ENCODE measurements at places on chromosomes 5 and 9.

GRCh38 chr5:52841114-52841513 is 53.4 kb downstream of the ITGA1 start:
- no peak for DNase-seq

- no peak for DNase-seq
Measured at GRCh38 chr5:6722015-6722414, 8.8 kb downstream of the TENT4A start.

- no peak for DNase-seq
Measured at GRCh38 chr9:15146268-15146700, 160.7 kb downstream of the TTC39B start.

GRCh38 chr5:34599471-34600117 is 56.5 kb upstream of the RAI14 start:
- no peak for DNase-seq

DNA sequence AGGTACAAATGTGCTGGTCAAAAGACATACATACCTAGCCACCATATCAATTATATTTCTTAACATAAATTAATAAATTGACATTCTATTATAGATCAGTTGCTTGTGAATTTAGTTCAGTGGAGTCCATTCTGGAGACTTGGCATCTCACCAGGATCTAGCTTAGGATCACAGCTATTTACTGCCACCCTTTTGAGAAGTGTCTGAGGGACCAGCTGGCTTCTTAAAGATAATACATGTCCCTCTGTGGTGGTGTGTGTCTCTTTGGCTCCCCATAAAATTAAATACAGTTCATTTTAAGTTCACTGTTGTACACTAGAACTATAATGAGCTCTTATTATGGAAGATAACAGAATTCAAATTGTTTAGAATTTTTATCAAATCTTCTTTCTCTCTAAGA is 290.7 kb downstream of the PRELID2 start:
- DNase-seq: no peak

DNA sequence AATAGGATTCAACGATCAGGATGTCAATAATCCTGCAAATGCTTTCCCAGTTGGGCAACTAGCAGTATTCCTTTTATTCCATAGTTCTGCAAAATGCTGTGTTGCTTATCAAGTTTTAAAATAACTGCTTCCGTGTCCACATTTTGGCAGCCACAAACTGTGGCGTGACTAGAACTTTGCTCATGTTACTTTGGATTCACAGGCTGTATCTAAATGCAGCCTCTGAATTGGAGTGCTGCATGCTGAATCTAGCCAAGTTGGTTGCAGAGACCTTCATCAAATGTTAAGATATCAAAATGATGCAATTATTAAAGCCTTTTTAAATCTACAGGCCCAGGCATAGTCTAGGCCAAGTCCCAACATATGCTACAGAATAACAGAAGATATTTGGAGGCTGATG is 249.2 kb downstream of the NR2F1-AS1 start:
- no peak for DNase-seq

GRCh38 chr5:111224561-111225345 is 569 bp downstream of the CAMK4 start:
- DNase-seq: peak; percentile 26

DNA sequence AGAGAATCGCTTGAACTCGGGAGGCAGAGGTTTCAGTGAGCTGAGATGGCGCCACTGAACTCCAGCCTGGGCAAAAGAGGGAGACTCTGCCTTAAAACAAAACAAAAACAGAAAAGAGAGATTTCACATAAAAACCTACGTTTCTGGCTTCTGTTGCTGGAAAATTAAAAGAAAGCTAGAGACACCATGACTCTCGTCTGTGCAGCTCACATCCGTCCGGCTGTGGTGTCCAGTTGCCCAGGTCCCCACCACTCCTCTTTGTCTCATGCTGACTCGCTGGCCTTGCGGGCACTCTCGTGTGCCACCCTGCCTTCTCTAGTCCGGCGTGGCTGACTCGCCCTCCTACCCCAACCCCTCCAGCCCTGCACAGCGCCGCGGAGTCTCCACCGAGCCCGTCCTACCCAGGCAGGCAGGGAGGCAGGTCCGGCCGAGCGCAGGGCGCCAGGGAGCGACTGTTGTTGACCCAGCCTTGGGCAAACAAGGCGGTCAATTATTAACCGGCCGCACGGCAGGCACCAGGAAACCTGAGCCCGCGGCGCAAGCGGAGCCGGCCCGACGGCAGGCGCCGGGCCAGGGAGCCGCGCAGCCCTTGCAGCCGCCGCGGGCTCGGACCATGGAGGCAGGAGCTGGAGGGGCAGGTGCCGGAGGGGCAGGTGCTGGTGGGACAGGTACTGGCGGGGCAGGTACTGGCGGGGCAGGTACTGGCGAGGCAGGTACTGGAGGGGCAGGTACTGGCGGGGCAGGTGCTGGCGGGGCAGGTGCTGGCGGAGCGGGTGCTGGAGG is at the start of gene PRRT1B:
TSS of gene PRRT1B (plus strand) at position 521 of the 783 bp plus-strand sequence. CDS start at position 614, 93 bp downstream.
- DNase-seq: no peak

DNA sequence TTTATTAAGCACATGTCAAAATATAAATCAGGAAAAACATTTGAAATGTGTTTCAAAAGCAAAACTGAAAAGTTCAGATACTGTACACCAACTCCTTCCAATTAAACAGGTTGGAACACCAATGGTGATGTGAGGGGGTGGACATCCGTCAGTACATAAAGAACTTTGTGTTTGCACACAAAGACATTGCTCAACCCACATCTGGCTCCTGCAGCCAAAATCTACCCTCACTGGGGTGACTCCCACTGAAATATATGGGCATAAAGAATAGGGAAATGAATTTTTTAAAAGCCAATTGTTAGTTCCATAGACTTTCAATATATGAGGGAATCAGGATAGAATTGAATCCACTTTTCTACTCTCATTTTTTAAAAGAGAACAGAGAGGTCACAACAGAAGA is 63.9 kb downstream of the MEGF9 start:
- DNase-seq: no peak

- DNase-seq: no peak
Measured at GRCh38 chr9:118088090-118088489, 383.9 kb downstream of the TLR4 start.

DNA sequence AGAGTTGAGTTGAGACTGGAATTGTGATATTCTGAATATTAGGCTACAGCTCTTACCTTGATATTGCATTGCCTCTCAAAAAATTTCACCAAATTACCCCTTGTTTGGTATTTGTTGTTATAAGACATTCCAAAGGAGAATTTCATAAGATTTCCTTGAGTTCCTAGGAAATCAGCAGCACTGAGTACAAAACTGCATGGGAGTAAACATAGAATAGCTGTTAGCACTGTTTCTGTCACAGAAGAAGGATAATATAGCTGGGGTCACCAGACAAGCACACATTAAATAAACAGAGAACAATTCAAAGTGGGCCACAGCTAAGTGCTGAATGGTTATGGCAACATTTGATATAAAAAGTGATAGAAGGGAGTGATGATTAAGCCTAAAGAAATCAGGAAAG is 724.3 kb downstream of the PRELID2 start:
- DNase-seq: no peak

DNA sequence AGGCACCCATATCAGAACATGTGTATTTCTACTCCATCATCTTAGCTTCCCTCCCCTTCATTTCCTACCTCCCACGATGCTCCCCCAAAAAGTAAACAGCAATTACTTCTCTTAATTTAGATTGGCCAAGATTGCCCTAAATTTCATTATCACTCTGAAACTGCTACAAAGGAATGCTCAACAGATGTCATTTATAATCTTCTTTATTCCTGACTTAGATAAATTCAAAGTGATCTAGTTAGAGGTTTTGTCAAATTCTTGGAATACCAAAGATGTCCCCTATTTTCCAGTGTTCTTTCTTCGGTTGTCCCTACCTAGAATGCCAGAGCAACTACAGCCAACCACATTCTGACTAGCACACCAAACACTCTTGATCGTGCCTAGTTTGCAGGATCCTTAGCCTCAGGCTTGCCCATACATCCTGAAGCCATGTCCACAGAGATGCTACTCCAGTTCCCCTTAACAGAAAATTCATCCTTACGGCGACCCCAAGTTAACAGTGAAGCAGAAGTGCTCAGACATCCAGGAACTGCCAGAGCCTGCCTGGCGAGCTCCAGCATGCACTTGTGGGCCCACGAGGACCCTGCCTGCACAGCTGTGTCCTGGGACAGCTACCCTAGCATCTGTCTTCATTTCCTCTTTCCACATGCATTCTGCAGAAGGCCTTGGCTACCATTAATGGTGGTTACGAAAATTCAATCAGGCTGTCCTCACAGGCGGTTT is 31.6 kb downstream of the DAP start:
- no peak for DNase-seq

GRCh38 chr5:1934801-1935429 is 52.2 kb upstream of the IRX4 start:
- no peak for DNase-seq

- DNase-seq: no peak
Measured at GRCh38 chr5:122702524-122702875, 72.4 kb upstream of the SNX2 start.

DNA sequence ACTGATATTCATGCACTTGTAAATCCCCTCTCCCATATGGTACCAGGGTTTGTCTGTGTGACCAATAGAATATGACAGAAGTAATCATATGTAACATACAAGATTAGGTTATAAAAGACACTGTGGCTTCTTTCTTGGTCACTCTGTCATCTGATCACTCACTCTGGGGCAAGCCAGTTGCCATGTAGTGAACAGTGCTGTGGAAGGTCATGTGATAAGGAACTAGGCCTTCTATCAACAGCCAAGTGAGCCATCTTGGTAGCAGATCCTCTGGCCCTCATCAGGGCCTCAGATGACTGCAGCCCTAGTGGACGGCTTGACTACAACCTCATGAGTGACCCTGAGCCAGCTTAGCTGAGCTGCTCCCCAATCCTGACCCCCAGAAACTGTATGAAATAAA is 30.0 kb upstream of the MATR3 start:
- DNase-seq: no peak

- no peak for DNase-seq
Measured at GRCh38 chr5:158911693-158912363, 187.9 kb downstream of the EBF1 start.

- peak; percentile 7 for DNase-seq
Measured at GRCh38 chr9:120927269-120928014, 846 bp upstream of the TRAF1 start.

DNA sequence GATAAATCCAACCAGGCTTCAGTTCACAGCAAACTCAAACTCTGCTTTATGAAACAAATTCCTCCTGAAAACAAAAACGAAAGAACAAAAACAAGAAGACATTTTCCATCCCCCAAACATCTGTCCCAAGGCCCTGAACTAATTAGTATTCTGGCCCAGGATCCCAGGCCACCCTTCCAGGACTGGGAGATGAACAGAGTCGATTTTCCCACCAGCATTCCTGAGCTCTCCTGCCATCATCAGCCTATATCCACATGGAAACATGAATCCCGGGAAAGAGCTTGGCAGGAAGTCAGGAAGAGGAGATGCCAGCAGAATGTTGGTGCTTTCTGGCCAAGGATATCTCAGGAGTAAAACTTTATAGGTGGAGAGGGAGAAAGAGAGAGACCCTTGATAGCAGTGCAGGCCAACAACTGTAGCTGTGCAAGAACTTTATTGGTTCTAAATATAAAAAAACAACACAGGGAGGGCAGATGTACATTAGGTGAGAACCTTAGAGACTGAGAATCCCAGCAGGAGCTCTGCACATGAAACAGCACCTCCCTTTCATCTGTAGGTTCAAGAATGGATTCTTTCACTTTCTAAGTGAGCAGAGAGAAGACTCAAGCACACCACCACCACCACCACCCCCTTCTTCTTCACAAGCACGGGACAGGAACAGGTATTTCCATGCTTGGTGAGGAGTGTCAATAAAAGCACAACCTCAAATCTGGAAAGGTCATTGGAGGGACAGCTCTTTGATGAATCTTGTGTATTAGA is 190.7 kb upstream of the TAS2R1 start:
- DNase-seq: no peak

DNA sequence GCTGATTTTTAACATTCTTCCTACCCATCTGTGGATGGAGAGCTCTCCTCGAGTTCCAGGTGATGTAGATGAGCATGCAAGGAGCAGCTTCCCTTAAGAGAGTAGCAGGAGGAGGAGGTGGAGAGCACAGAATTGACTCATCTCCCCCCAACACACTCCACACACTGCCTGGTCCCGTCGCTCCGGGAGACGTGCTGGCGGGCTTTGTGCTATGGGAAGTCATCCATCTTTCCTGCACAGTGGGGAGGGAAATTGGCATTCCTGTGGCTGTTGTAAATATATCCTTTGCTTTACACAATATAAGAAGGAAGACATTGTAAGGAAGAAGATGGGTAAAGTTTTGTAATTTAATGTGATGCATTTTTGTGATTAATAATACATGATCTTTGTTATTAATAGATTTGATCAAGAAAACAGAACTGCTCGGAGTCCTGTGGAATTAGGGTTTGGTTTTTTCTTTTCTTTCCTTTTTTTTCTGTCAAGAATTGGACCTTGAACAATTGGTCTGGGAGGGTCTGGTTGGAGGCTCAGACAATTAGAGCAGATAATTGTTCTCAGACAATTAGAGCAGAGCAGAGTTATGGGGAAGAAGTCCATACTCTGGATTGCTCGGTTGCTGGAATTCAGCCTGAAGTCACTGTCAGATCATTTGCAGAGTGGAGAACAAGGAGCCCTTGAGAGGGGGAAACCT is 297.8 kb downstream of the GADD45G start:
- no peak for DNase-seq

DNA sequence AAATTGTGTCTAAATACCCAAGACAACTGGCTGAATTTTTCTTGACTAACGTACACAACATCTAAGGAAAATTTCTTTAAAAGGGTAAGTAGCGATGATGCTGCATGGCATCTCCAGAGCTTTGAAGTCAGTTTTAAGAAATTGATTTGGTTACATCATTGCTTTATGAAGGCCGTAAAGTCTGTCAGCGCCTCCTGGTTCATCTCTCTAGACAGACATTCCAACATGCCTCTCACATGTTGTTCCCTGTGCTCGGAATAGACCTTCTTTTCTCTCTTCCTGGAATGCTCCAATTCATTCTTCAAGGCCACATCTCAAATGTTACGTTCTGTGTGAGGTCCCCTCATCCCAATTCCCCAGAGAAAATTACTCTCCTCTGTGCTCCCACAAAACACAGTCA is 108.7 kb upstream of the SSBP2 start:
- no peak for DNase-seq

- DNase-seq: peak; percentile 61
Measured at GRCh38 chr9:35616681-35617459, 1.3 kb downstream of the CD72 start.

DNA sequence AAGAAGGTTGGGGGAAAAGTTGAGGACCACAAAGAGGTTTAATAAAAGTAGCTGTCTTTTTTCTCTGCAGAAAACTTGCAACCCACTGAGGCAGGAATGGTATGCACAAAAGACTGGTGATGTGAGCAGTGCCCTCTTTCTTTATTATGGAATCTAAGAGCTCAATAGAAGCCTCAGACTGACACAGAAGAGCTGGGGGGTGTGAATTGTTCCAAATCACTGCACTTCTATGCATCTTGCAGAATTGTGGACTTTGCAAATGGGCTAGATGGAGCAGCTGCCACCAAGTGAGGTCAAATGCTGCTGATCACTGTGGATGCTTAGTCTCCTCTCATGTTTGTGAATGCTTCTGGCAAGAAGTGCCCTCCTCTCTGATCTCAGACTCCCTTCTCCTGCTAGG is 227.1 kb downstream of the ZSWIM6 start:
- no peak for DNase-seq

Data from activated CD4-positive, alpha-beta T cell treated with anti-CD3 and anti-CD28 coated beads for 4 hours (primary cell).